Chondrocyte (in vitro differentiated cells): ENCODE measurements at places on chromosomes 16 and 17.

DNA sequence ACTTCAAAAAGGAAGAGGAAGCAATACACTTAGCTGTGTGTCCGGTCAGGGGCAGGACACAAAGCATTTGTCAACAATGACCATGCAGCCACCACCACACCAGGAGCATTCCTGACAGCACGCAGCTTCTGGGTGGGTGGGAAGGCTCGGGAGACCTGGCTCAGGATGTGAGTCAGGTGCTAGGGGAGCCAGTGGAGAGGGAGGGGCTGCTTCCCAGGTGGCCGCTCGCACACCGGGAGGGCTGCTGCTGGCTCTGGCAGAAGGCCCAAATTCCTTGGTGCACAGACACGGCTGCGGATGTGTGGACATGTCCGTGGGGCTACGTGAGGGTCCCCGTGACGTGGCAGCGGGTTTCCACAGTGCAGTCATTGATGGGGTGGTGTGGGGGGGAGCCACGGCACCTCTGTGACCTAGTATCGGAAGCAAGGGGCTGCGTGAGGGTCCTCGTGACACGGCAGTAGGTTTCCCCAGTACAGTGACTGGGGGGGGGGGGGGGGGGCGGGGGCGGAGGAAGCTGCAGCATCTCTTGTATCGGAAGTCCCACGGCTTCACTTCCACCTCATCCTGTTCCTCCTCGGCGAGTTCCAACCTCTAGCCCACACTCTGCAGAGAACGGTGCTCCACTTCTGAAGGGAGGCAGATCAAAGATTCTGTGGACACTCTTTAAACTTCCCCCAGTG lies 112.8 kb downstream of the ZNF778 start:
- no peak for DNase-seq

DNA sequence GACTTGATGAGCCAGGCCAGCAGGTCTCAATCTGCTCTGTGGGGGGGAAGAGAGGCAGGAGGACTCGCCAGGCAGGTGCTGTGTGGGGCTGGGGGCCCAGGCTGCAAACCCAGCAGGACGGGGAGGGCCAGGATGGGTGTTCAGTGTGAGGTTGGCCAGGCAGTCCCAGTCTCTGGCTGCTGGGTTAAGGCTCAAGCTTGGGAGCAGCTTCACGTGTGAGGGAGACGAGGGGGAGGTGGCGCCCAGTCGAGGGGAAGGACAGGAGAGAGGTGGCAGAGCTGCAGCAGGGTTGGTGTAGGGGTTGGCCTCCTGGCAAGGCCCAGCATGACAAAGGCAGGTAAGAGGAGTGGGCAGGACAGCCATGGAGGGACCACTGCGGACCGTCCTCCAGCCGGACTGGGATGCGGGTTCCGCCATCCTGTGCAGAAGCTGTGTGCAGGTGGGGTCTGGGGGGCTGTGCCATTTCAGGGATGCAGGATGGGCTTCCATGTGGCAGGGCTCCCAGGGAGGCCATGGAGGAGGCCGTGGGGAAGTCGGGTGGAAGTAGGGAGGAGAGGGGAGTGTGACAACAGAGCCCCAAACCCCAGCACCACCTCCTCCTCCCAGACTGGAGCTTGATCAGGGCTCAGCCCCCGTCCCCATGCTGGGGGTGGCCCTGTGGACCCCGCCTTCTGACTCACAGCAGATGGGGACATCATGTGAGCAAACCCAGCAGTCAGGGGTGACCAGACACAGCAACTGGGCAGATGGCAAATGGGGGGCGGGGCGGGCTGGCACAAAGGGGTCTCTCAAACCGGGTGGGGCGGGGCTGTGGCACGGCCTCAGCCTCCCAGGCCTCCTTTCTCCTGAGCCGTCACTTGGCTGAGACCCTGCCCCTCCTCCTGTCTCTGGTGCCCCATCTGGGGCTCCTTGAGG lies 2.8 kb downstream of the ADGRG1 start:
- DNase-seq = no peak

DNA sequence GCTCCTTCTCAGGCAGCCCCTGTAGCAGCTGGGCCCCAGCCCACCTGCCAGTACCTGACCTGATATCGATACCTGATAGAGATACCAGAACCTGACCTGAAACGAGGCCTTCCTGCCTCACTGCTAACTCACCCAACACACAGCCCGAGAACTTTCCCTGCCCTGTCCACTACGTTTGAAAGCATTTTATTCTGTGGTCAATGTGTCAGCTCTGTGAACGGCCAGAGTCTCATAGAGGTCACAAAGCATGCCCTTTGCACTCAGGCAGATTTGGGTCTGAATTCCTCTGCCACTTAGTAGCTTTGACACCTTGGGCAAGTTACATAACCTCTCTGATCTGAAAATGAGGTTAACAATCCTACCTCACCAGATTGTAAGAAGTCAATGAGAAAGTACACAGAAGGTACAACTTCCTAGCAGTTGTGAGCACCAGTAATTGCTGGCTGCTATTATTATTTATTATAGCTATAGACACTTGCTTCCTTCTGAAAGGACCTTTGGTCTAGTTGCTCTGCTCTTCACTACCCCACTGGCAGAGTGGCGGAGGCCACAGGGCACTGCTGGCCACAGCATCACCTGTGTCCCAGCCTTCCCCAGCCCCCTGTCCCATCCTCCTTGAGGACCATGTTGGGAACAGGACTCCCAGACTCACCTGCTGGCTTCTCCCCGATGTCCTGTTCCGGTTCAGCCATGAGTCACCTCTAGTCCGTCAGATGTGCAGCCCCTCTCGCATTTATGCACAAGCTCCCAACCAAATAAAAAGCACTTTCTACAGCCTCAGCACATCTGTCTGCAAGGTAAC lies 895 bp downstream of the ANKRD40CL start:
- DNase-seq = no peak

GRCh38 chr16:21646091-21646490 lies 6.3 kb downstream of the IGSF6 start:
- no peak for DNase-seq

DNA sequence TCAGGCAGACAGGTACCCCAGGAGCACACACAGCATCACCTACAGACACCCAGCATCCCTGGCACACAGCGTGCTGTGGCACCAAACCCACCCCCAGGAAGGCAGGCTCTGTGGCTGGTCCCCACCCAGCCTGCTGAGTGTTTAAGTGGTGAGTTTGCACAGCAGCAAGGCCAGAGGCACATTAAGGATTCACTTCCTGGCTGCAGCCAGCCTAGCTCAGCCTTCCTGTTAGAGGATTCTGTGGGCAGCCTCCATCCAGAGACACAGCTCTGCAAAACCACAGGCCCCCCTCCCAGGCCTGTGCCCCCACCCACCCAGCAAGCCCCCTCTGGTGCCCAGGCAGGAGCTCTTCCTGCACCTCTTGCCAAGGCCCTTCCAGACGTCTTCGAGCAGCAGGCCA lies 36.1 kb upstream of the PHB1 start:
- DNase-seq = no peak

DNA sequence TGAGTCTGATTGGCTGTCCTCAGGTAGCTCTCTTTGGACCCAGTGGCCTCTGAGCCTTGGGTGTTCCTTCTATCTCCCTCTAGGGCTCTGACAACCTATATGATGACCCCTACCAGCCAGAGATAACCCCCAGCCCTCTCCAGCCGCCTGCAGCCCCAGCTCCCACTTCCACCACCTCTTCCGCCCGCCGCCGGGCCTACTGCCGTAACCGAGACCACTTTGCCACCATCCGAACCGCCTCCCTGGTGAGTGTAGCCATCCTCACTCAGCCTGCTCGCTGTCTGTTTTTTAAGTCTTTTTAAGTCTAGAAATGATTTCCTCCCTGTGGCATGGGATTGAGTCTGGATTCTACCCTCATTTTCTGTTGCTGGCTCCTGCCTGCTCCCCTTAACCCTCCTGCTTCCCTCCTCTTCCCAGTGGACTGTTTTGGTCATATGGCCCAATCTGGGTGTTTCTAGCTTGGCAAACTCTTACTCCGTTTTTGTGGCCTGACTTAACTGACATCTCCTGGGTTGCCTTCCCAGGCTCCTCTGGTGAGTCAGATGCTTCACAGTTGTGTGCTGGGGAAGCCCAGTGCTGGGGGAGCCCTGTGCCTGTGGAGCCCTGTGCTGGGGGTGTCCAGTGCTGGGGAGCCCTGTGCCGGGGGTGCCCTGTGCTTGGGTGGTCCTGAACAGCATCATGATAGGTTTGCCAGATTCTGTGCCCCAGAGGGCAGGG lies 9.9 kb downstream of the TAOK2 start:
- DNase-seq = peak; percentile 86

- DNase-seq = no peak
Observed at GRCh38 chr17:58531661-58532554, 17.5 kb upstream of the MTMR4 start.
